ENCODE measurements at places on chromosomes 13 and 19. TPM values are rescaled to one million over a fixed set of nuclear protein-coding genes. Genes with fewer than 3 reads are reported as not detected.
A peak's percentile ranks its signal among the peaks of the same experiment; 100 is the strongest.

DNA sequence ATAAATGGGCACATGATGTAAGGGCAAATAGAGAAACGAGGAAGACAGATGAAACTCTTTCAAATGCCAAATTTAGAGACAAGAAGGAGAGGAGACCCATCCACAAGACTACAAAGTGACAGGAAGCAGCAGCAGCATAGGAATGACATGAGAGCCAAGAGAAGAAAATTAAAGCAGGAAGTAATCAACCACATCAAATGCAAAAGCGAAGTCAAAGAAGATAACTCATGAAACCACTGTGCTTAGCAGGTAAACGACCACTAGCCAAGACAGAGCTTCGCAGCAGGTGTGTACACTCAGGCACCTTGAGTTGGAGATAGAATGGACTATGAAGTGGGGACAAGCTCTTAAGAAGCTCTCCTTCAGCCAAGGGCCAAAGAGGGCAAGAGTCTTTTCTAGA is 64.1 kb downstream of the KLF12 start:
- no peak for DNase-seq

- no peak for DNase-seq
These were observed 6.0 kb upstream of the CCER2 start for GRCh38 chr19:38917921-38918491.

The S1PR2 gene
- 8.4 TPM for total RNA-seq

DNA sequence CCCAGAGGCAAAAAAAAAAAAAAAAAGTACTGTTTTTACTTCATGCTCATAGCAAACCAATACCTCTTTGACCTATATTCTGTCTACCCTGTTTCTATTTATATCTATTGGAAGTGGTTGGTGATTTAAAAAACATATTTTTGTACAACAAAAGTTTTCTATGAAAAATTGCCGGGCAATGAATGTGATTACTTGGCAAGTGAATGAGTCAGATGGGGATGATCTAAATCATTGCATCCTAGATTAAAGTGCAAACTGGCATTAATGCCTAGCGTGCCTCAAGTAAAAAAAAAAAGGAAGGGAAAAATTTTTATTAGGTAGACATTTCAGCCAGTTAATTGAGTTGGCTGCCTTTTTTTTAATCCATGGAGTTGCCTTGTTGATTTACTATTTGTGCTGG is 500.6 kb downstream of the KCTD12 start:
- DNase-seq: no peak

The PSMD8 gene
- 280 TPM for total RNA-seq

The HS6ST3 gene
- total RNA-seq: 1.4 TPM

DNA sequence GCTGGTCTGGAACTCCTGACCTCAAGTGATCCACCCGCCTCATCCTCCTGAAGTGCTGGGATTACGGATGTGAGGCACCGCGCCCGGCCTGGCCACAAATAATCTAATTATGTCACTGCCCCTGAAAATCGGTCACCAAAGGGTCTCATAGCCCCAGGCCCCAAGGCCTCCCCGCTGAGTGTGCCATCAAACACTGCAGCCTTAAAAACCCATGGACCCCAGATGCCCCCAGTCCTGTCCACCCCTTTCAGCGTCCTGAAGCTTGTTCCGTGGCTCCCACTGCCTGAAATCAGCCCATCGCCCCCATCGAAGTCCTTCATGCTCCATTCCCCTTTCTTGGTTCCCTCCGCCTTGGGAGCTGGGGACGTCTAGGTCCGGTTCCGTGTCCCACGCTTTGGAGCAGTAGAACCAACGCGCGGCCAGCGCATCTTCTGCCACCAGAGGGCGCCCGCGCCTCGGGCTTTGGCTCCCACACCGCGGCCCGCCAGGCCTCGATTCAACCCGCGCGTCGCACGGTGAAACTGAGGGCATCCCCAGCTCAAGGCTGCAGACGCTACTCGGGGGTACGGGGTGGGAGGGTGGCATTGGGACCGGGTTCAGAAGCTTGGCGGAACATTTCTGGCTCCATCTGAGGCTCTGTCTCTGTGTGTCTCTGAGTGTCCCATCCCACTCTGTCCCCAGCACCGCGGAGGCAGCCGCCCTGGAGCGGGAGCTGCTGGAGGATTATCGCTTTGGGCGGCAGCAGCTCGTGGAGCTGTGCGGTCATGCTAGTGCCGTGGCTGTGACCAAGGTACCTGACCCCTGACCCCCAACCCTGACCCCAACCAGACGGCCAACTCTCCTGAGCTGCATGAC is 3.5 kb downstream of the YJEFN3 start:
- DNase-seq: peak; percentile 96

The ZBTB32 gene
- not detected for total RNA-seq

The ZNF497 gene
- 0.19 TPM for total RNA-seq

DNA sequence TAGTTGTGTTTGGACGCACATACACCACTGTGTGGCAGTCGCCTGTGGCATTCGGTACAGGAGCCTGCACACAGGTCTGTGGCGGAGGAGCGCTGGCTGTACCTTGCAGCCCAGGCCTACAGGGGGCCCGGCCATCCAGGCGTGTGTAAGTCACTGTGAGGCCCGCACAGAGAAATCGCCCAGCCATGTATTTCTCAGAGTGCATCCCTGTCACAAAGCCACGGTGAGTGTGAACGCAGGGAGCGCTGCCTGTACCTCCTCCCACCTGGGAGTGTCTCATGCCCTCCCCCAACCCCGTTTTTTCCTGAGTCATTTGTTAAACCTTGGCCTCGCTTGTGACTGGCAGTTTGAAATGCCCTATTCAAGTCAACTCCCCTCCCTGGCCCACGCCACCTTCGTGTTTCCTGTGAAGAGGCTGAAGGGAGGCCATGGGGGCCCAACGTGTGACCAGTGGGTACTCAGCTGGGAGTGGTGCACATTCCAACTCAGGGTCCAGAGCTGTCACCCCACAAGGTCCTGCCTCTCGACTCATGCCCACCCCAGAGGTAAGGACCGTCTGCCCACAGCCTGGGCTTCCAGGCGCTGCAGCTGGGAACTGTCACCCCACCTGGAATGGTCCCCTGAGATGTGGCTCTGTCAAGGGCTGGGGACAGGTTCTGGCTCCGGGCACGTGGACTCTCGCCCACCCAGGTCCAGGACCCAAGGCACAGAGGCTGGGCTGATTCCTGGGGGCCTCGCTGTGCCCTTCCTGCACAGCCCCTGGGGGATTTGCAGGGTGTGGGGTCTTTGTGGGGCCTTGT is 11.6 kb upstream of the RASA3 start:
- DNase-seq: peak; percentile 60

The F10 gene
- total RNA-seq: 5.2 TPM

DNA sequence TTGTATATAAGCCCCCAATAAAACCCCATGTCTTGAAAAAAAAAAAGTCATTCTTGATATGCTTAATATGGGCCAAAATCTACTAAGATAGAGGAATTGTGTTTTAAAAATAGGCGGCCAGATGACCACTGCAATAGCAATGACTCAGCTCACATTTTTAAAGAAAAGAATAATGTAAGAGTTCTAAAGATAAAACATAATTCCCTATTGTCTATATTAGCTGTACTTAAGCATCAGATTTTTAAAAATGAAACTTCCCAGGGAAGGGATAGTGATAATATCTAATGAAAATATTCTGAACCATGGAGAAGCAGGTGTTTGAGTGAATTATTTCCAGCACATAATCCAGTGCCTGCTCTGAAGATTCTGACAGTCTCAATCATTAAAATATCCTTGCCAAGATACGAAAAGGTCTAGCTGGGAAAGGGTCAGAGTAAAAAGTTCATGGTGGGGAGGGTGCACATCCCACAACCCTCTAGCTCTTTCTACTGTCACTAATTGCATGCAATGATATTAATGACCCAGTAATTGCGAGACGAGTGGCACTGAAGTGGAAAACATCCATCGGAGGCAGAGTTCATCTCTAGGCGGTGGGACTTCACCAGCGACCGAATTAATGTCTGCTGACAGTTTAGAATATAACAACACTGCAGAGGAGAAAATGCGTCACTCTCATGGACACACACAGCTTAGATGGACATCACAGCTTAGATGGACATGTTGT is 31.6 kb downstream of the EFNB2 start:
- DNase-seq: no peak

- DNase-seq: no peak
These were observed 171.3 kb downstream of the DACH1 start for GRCh38 chr13:71695662-71696061.
